ENCODE measurements at places on chromosomes 4 and X.
A peak's percentile ranks its signal among the peaks of the same experiment; 100 is the strongest.

DNA sequence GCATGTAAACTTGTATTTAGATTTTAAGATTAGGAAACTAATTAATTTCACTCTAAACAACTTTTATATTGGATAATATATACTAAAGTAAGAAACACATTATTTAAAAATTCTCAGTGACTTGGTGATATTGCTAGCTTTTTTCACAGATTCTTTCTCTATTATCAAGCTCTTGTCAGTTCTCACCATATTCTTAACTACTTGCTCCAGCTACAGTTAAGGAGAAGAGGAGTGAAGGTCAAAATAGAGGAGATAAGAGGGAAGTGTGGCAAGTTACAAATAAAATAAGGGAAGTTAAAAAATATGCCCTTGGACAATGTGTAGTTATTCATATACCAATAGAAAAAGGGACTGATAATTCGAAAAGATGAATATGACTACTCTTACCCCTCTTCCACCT is 34.7 kb upstream of the NAF1 start:
- DNase-seq: no peak

DNA sequence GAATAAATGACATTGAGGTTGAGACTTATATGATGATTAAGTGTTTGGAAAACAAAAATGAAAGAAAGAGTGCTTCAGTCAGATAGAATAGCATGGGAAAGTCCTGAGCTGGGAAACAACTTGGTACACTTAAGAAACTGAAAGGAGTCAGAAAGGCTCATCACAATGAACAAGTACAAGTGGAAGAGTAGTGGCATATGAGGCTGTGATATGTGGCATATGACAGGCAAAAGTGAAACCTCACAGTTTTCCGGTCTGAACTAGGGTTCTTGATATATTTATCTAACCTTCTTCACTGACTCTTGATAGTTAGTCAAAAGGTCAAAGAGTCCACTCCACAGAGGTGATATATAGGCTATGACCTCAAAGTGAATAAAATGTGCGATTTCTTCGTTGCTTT is 537.1 kb upstream of the CXorf51A start:
- no peak for DNase-seq

- DNase-seq: no peak
Measured at GRCh38 chr4:152462047-152462446, 73.8 kb downstream of the FBXW7 start.

- DNase-seq: no peak
Measured at GRCh38 chr4:187942968-187943367, 52.6 kb upstream of the ZFP42 start.

- DNase-seq: no peak
Measured at GRCh38 chr4:87011340-87012034, 76.7 kb downstream of the AFF1 start.

GRCh38 chrX:19272452-19272851 is 71.3 kb upstream of the PDHA1 start:
- DNase-seq: no peak

DNA sequence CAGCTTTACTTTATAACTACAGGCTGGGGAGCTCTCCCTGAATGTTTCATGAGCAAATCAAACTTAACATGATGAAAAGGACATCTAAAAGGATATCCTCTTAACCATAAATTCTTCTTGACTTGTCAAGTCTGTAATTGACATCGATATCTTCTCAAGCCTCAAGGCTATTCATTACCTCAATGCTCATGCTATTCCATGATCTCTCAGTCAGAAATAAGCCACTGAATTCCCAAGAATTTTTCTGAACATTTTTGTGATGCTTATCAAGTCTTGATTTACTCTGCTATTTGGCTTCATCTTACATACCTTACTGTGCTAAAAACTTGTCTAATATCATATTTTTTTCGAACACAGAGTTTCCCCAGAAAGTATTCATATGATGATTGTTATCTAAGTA is 433.4 kb downstream of the PDGFC start:
- DNase-seq: no peak

DNA sequence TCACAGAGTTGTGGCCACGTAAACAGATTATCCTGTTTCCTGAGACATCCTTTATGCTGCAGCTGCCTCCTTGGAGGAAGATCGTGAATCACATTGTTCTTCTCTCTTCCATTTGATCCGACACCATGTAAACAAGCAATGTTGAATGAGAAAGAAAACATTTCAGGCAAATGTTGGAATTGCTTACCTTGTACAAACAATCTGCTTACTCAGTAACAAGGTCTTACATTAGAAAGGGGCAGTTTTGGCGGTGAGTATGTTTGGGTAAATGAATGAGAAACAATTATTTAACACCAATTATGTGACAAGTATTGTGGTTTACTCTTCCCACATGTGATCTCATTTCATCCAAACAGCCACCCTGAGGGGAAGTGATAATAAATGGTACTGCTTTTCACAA is 637.8 kb downstream of the RAB28 start:
- DNase-seq: no peak

DNA sequence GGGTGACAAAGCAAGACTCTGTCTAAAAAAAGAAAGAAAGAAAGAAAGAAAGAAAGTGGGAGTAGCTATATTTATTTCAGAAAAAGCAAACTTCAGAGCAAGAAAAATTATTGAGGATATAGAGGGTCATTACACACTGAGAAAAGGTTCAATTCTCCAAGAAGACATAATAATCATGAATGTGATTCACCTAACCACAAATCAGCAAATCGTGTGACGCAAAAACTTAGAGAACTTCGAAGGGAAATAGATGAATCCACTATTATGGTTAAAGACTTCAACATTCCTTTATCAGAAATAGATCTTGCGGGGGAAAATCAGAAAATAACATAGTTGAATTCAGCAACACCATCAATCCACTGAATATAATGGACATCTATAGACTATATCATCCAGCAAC is 219.3 kb upstream of the LDB2 start:
- no peak for DNase-seq

DNA sequence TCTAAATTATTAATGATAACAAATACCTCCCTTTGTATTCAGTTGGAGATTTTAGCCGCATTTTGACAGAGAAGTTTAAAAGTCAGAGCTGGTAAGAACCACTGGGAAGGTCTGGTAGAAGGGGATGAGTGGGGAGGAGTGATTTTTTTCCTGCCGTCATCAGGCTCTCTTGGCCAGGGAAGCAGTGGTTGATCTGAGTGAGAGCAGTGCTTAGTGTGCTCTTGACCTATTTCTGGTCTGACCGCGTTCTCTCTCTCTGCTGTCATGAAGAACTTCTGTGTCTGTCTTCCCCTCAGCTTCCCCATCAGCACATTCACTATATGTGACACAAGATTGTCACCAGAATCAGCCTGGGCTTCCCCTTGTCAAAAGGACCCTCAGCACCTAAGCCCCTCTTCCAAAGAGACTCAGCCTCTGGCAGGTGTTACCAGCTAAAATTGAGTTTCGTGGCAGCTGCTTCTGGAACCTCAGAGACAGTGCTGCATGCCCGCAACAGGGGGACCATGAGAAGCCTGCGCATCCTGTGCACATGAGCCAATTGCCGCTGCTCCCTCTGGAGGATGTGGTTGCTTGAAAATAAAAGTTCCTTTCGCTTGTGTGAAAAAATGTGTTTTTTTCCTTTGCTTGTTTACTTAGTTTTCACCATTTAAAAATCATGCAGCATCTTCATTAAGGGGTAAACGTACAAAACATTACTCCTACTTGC is 268.9 kb downstream of the C4orf33 start:
- DNase-seq: no peak

GRCh38 chr4:2811830-2812611 is 19.1 kb downstream of the SH3BP2 start:
- peak; percentile 65 for DNase-seq

- DNase-seq: no peak
Measured at GRCh38 chr4:43778187-43778915, 670.3 kb downstream of the KCTD8 start.

All from stimulated activated CD4-positive, alpha-beta T cell treated with anti-CD3 and anti-CD28 coated beads, Interleukin-1b, Interleukin-23, amount 100 ng/mL, for 48 hours (primary cell).